T-helper 9 cell (primary cell): ENCODE measurements at places on chromosomes 6 and 20.

DNA sequence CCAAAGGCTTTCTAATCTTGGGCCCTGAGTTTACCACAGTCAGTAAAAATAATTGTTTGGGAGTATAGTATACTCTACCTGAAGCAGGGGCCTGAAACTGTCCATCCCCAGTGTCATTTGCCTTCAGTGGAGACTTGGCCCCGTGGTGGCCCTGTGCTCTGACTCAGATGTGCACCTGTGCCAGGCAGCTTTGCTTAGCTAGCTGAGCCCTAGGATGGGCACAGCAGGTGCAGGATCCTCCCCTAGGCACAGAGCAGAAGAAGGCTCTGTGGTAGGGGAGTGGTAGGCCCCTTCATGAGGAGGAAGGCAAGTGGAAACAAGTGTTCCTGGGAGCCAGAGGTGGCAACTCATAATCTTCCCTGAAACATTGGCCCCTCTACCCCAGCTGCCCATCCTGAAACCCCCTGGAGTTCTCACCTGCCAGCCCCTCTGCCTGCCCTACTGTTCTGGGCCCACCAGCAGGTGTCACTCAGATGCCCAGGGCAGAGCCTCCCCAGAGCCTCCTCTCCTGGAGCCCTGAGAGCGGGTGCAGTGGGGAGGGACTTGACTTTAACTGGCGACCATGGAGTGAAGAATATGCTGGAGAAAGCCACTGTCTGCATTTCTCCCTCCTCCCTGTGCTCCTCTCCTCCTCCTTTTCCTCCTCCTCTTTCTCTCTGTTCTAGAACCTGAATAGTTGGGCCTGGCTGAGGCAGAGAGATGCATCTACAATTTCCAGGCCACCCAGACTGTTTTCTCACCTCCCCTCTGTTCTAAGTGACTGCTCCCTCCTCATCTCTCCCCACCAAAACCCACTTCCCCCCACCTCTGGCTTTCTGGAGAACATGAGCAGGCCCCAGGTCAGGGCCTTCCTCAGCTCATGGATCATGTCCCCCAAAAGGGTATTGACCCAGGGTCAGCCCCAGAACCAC lies 2.9 kb downstream of the CPNE5 start:
- no peak for DNase-seq

DNA sequence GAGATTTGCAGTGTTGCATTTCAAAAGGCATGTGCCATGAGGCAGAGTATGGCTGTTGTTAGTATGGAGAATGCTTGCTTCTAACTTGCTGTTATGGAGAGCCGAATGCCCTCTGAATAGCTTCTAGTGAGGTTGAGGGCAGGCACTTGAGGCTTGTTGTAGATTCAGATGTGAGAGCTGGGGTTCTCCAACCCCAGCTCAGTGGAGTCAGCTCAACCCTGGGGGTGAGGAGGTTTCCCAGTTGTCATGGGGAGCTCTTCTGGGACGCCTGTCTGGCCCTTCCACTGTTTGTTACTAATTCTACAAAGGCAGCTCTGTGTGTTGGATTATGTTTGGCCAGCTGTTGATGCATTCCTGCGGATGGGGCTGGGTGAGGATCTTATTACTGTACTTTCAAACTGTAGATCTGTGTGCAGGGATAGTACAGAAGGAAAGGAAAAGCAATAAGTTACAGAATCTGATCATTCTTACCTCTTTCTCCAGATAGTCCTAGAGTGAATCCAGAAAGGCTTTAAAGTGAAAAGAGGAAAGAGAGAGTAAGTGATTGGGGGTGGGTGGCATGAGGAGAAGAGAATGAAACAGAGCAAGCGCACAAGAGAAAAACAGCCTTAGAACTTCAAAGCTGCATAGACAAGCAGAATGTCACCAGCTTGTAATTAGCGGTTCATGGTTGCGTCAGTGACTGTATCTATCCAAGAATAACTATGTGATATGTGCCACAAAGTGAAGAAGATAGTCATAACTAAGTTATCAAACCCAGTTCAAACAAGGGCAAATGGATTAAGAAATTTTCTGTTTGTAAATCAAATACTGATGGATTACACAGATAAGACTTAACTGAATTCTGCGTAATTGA lies 148.7 kb downstream of the PRL start:
- no peak for DNase-seq

GRCh38 chr6:42393339-42393738 lies 58.4 kb downstream of the TRERF1 start:
- no peak for DNase-seq

- DNase-seq: no peak
These were observed 9.1 kb upstream of the TAGAP start for GRCh38 chr6:159053781-159054398.

GRCh38 chr6:18324706-18325042 lies 60.3 kb upstream of the DEK start:
- no peak for DNase-seq

GRCh38 chr20:50344232-50345071 lies 153.8 kb downstream of the CEBPB start:
- DNase-seq: no peak

DNA sequence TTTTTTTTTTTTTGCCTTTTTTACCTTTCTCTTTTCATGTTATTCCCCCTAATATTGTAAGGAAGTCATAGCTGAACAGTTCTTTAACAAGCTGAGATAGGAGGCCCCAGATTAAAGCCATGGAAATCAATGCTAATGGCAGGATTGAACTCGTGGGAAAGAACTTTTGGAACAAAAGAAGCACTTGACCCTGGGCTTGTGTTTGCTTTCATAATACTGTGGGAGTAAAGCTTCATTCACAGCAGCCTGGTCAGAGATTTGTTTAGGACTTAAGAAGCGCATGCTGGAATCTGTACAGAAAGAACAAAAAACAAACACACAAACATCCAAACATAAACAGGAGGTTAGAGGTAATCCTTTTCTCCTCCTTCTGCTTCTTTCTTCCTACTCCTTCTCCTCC lies 5.1 kb downstream of the HEY2 start:
- DNase-seq: no peak

DNA sequence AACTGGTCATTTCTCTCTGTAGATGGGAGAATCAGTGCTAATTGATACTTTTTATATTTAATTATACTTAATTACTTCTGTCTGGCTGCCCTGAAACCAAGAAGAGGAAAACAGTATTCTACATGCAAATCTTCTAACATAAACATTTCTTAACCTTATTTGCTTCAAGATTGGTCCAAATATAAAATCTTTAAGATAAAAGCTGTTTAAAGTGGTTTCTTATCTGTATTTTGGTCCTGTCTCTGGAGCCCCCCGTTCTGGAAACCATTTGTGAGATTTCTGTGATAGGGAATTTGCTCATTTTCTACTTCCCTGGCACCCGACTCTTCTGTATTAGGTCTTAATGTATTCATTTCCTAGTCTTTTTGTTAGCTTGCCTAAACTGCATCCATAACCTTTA lies 168.6 kb downstream of the RNF144B start:
- no peak for DNase-seq

DNA sequence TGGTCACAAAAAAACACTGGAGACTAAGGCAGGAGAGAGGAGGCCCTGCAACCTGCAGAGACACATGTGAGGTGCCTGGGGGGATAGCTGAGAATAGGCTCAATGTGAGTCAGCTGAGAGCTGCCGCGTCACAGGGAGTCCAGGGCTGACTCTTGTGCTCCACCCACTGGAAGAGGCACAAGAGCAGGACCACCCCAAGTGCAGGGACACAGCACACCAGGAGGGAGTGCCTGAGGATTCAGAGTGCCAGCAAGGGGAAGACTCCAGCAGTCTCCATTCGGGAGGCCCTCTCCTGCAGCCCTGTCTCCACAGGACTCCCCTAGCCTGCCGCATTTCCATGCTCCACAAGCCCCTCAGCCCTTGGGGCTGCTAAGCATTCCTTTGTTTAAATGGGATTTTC lies 105.5 kb downstream of the HUS1B start:
- DNase-seq: no peak

DNA sequence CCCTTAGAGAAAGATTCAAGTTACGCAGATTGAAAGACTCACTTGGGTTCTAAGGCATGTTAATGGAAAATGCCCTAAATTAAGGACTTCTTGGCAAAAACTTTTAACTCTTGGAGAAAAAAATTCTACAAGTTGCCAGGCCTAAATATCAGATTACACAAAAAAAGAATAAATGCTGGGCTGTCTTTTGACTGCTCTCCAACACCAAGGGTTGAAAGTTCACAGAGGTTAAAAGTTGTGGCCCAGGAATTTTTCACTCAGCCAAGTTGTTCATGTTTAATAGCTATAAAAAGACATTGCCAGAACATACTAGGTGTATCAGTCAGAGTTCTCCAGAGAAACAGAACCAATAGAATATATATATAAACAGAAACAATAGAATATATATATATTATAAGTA lies 268.4 kb upstream of the PRND start:
- no peak for DNase-seq

- no peak for DNase-seq
These were observed 201.6 kb upstream of the CDH4 start for GRCh38 chr20:61050336-61050890.

- DNase-seq: no peak
These were observed 32.9 kb upstream of the ZBTB24 start for GRCh38 chr6:109515781-109516409.

DNA sequence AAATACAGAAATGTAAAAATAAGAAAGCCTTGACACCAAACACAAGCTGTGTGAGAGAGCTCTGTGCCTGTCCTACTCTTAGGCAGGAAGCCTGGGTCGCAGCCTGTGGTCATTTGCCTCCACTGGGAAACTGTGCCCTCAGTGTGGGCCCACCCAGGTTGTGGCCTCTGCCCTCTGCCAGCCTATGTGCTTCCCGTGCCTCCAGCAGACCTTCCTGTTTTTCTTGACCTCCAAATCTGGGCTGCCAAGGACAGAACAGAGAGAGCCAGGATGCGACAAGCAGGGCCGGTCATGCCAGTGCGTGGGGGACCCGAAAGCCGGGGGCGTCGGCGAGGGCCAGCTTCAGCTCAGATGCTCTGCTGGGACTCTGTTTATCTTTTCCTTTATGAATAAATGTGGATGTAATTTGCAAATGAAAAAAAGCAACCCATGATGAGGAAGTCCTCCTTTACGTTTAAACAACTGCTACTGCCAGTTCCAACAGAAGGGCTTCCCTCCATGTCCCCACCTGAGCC lies 189.2 kb upstream of the EXOC2 start:
- no peak for DNase-seq

GRCh38 chr20:39778847-39779604 lies 816.9 kb downstream of the DHX35 start:
- DNase-seq: no peak

GRCh38 chr6:131717836-131718542 lies 7.2 kb upstream of the CTAGE9 start:
- no peak for DNase-seq

DNA sequence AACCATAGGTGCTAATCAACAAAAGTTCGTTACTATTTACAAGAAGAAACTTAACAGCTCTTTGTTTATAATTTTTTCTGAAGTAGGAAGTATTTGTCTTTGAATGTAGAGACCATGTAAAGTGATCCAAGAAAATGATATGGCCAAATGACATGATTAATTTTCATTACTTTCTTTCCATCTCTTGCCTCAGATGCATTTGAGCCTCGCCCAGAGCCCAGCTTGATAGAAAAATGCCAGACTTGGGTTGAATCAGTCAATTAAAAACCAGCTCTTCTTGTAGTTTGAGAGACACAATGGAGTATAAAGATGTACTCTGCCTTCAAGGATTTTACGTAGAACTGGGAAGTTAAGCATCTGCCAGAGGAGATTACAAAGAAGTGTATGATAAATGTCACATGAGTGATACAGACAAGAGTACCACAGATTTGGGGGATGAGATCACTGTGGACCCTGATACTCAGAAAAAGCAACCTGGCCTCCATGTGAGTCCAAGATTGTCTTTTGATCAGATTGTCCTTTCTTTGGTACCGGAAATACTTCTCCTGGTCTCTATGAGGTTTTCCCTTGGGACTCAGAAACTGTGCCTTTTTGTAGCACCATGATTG lies 92.5 kb upstream of the SUPT3H start:
- no peak for DNase-seq

DNA sequence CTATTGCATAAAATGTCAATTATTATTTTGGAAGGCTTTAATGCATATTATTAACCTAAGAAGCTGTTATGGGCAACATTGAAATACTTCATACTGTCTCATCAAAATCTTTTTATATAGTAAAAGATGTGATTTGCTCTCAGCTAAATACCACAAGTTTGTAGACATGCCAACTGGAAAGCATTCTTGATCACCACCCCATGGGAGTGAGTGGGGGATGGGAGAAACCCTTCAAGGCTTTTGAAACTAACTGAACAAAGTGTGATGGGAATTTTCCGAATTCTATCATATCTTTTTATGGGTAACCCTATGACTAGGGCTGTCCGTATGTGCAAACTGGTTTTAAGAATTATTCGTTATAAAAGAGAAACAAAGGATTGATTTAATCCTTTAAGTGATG lies 377.3 kb upstream of the JAG1 start:
- no peak for DNase-seq

GRCh38 chr20:45372646-45373352 lies 5.3 kb downstream of the TP53TG5 start:
- DNase-seq: no peak

- no peak for DNase-seq
These were observed 86.2 kb downstream of the RIPOR3 start for GRCh38 chr20:50605136-50605535.

GRCh38 chr6:150516199-150516598 lies 83.5 kb upstream of the PLEKHG1 start:
- no peak for DNase-seq

DNA sequence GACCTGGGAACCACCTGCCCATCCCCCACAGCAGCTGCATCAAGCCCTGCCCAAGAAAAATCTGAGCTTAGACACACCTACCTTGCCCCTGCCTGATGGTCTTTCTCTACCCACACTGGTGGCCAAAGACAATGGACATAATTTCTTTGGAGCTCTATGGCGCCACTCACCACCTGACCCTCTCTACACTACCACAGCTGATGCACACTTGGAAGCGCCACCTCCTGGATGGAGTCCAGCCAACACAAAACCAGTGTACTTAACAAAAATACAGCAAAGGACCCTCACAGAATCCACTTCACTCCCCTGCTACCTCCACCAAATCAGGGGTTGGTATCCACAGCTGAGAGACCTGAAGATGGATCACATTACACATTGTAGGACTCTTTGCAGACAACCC lies 39.7 kb upstream of the CLVS2 start:
- DNase-seq: no peak

DNA sequence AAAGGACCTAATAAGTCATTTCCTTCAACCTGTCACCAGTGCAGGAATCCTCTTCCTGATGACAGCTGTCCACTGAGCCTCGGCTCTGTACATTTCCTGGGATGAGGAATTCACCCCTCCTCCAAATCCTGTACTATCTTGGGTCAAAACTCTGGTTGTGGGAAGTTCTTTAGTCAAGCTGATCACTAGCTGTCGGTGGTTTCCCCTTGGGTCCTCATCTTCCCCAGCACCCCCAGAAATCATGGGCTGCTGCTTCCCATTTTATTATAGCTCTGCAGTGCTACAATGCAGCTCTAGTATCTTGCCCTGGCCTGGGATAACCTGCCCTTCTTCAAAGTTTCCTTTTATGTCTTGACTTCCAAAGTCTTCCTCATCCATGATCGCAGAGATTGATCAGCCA lies 14.6 kb upstream of the ADA start:
- no peak for DNase-seq

GRCh38 chr20:53657279-53657678 lies 63.6 kb upstream of the ZNF217 start:
- no peak for DNase-seq

- no peak for DNase-seq
These were observed 6.5 kb downstream of the GZF1 start for GRCh38 chr20:23368316-23369071.
